Muscle of arm (tissue), 14 donors: ENCODE measurements at places on chromosomes 11 and 22. TPM values are rescaled to one million over a fixed set of nuclear protein-coding genes. Genes with fewer than 3 reads are reported as not detected.

The GPR83 gene
- polyA plus RNA-seq = not detected

The CHRM4 gene
- polyA plus RNA-seq = not detected

The PGA5 gene
- polyA plus RNA-seq = not detected

The ABCG4 gene
- 0.35 TPM for polyA plus RNA-seq

The NCAPD3 gene
- polyA plus RNA-seq = 13.0 TPM

The MMP27 gene
- not detected for polyA plus RNA-seq

The OR5P2 gene
- polyA plus RNA-seq = not detected

The OR2AG2 gene
- polyA plus RNA-seq = not detected

The BEST1 gene
- 2.4 TPM for polyA plus RNA-seq
